ENCODE measurements at places on chromosomes 5 and 9. TPM values are rescaled to one million over a fixed set of nuclear protein-coding genes. Genes with fewer than 3 reads are reported as not detected.

GRCh38 chr5:1437876-1438559 is 7.2 kb downstream of the SLC6A3 start:
- no peak for DNase-seq

- no peak for DNase-seq
These were observed 18.5 kb upstream of the TIMD4 start for GRCh38 chr5:156981481-156981880.

- no peak for DNase-seq
These were observed 670 bp upstream of the FBP1 start for GRCh38 chr9:94639999-94640376.

DNA sequence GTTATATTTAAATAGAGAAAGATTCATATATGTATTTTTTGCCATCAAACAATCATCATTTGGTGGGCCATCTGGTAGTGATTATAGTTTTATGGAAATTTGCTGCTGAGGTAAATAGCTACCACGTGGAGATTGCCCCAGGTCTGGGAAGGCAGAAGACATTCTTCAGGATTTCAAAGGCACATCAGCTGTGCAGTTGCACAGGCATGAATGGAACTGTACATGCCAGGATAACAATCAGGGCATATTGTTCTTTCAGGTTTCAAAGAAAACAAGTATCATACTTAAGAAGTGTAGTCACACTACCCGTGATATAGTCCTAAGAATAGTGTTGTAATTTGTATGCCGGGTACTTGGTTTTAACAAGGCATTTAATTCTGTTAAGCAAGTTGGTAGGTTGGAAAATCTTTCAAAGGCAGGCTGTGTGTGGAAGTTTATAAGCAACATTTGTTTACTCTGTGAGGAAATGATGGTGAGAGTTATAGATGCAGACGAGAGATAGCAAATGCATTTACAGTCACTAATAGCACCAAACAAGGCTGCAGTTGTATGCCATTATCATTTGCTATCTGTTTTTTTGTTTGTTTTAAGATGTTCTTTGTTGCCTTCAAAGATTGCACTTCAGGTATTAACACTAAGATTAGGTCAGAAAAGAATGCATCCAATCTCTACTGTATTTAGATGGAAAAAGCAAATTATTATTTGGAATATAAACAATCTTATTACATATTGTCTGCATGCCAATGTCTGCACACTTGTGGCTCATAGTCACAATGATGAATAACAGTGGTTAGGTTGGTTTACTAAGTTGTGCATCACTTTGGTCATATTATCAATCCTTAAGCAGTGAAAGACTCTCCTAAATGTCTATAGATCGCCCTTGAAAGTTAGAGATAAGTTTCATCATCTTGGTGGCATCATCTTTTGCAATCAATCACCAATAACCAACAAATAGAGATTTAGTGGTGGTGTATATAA is 55.3 kb downstream of the RPS23 start:
- no peak for DNase-seq

GRCh38 chr5:144162686-144163085 is 7.8 kb downstream of the YIPF5 start:
- no peak for DNase-seq

- no peak for DNase-seq
These were observed 21.3 kb upstream of the RNF145 start for GRCh38 chr5:159230657-159231056.

DNA sequence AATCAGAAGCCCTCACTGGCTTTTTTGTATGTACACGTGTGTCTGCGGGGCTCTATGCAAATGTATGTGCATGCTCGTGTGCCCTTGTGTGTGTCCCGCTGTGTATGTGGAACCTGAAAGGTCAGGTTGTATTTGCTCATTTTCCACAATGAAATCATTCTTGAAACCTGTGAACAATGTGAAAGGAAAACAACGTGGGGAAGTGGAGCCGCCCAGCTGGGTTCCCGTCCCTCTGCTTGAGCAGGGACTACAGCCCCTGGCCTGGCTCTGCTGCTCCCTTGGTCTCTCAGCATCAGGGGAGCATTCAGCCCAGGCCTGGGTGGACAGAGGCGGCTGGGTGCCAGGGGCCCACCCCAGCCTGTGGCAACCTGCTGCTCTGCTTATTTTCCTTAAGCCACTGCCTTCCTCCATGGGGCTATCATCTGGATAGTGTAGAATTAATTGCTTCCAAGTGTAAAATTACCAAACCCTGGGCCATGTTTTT is 3.0 kb downstream of the ECSCR start:
- DNase-seq, result no peak

DNA sequence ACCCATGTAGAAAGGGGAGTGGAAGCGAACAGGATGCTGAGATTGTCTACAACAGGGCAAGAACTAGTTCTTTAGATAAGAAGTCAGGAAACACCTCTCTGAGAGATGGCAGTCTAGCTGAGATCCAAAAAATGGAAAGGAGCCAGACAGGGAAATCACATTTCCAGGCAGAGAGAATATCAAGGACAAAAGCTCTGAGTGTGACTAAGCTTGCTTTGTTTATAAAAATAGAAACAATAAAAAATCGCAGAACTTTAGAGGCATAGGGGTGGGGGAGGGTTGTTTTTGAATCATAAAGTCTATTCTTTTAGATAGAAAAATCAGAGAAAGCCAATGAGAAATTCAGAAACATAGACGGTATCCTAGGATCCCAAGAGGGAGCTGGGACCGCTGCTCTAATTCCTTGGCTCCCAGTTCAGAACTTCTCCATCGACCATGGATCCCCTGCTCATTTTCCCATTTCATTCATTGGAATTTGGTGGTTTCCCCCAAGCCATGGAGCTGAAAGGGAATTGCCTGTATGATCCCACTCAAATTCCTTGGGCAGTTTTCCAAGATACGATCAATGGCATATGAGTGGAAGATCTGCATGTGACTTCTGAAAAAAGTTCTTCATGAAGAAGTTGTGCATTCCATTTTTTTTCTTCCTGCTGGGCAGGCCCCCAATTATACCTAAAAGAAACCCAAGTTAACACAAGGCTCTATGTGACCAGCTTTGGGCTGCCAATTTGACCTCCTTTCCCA is 182.0 kb downstream of the GRIA1 start:
- DNase-seq, result no peak

GRCh38 chr9:14314929-14315874 is 1.3 kb upstream of the NFIB start:
- peak; percentile 40 for DNase-seq

DNA sequence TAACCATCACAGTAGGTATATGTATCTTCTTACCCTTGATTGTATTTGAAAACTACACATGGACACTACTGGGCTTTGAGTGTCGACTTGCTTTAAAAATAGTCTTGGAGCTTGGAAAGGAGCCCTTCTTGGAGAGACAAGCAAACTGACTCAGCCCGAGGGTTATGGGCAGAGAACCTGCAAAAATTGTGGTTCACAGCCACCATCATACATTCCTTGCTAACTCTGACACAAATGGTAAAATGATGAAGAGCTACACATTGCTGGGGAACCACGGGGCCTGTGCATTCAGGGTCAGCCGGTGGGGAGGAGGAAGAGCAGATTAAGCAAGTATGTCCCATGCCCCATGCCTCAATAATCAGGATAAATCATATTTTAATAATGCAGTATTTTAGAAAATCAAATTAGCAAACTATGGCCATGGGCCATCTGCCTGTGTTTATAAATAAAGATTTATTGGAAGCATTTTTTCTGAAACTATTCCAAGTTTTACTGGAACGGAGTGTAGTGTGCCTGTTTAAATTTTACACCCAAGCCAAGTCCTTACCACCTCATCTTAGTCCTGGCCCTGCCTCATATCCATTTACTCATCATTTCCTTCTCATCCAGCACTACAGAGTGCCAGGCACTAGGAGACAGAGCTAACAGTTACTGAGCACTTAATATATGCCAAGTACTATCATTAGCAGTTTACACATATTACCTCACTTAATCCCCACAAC is 195.7 kb downstream of the PALM2AKAP2 start:
- no peak for DNase-seq

- DNase-seq, result no peak
These were observed 156.4 kb upstream of the ADAMTS16 start for GRCh38 chr5:4983701-4984100.

- DNase-seq, result peak; percentile 62
These were observed 23.4 kb downstream of the C9orf50 start for GRCh38 chr9:129597355-129598088.

- no peak for DNase-seq
These were observed 41.6 kb downstream of the TARS1 start for GRCh38 chr5:33482335-33482734.

DNA sequence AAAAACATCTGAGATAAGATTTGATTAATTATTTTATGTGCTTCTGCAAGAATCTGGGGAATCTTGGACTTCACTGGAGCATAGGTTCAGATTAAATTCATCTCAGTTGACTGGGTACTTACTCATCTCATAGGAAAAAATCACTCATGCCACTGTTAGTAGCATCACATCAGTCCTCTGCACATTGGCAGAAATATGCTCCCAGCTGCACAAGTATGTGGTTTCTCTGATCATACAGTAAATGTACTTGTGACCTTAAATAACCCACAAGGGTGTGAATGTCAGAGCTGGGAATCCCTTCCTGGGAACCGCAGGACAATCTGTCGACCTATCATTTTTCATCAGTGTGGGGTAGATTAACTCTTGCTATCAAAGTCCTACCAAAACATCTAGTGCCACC is 203.7 kb upstream of the SLC24A2 start:
- DNase-seq, result no peak

DNA sequence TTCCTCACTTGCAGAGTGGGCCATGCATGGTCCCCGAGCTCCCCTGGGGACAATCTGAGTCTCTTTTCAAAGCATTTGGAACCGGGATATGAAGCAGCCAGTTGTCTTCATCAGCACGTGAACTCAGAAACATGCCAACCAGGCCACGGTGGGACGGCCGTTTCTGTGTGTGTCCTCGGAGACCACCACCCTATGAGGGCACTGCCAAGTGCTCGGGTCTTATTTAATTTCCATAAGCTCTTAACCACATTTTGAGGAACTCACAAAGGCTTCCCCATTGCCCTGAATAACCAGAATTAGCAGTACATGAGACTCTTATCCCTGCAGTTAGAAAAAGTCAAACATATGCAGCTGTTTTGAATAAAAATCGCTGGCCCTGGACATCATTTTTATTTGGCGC is 60.1 kb downstream of the OTULIN start:
- no peak for DNase-seq

TRUB2 gene
- total RNA-seq, result 9.8 TPM

GRIN3A gene
- not detected for total RNA-seq

FOXD4L6 gene
- not detected for total RNA-seq

ADAMTS13 gene
- total RNA-seq, result 2.5 TPM

FEM1C gene
- 32.9 TPM for total RNA-seq

CAVIN4 gene
- 0.19 TPM for total RNA-seq

SLC46A2 gene
- not detected for total RNA-seq
